Omental fat pad (tissue), 4 donors: ENCODE measurements at places on chromosomes 5 and 9.
A peak's percentile ranks its signal among the peaks of the same experiment; 100 is the strongest.

- DNase-seq = no peak
Measured at GRCh38 chr5:57718155-57718554, 235.5 kb upstream of the ACTBL2 start.

DNA sequence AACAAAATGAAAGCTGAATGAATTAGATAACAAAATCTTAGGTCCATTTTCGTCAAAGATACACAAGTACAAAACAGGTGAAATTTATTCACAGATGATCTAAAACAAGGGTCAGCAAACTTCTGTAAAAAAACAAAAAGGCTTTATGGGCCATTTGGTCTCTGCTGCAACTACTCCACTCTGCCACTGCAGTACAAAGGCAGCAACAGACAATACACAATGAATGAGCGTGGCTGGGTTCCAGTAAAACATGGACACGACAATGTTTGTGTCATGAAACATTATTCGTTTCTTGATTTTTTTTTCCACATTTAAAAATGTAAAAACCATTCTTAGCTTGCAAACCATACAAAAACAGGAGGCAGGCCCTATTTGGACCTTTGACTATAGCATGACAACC lies 71.9 kb downstream of the ECPAS start:
- no peak for DNase-seq

GRCh38 chr9:10855847-10856246 lies 243.0 kb upstream of the PTPRD start:
- no peak for DNase-seq

- DNase-seq = no peak
Measured at GRCh38 chr5:96388176-96388575, 44.9 kb downstream of the PCSK1 start.

GRCh38 chr5:42337607-42338006 lies 85.6 kb upstream of the GHR start:
- DNase-seq = no peak

DNA sequence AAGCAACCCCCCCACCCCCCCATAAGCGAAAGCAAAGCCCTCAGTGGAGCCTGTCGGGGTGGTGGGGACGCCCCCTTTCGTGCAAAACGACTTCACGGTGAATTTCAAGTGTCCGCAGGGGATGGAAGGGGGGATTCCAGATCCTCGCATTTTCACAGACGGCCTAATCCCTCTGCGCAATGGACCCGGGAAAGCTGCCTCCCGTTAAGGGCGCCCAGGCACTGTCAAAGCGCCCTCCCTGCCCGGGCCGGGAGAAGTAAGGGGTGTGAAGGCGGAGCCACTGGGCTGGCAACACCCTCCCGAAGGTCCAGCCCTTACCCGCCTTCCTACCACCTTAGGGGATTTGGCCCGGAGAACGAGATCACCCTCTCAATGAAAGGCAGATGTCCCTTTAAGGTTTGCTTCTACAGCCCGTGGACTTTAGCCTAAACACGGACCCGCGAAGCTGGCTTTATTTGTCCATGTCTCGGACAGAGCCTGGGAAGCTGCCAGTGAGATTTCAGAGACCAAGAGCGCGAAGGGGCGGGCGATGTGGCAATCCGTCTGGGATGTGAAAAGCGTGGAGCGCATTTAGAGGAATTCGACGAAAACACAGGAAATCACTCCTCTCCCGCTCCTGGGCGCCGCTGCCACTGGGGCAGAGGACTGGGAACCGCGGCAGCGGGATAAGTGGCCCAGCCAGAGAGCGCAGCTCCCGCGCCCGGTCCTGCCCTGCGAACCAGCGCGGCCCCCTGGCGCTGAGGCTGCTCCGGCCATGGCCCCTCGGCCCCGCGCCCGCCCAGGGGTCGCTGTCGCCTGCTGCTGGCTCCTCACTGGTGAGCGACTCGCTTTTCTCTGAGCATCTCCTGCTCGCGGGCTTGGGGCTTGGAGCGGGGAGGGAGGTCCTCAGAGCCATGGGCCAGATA lies at the start of the genes ITGA1 and PELO:
Gene ITGA1, plus strand, starts transcription at position 317 of the 905 bp plus-strand sequence. Its CDS starts 438 bp downstream, at position 755.
Gene PELO, plus strand, starts transcription at position 317 of the 905 bp plus-strand sequence. CDS start 12,479 bp downstream, outside the sequence.
- peak; percentile 52 for DNase-seq

- no peak for DNase-seq
Measured at GRCh38 chr5:148791334-148791667, 35.1 kb upstream of the ADRB2 start.

GRCh38 chr9:136955943-136956335 lies 3.9 kb downstream of the LCN12 start:
- DNase-seq = no peak

- no peak for DNase-seq
Measured at GRCh38 chr9:96163161-96163560, 138.8 kb downstream of the HSD17B3 start.

GRCh38 chr9:33032292-33032691 lies 7.2 kb downstream of the DNAJA1 start:
- DNase-seq = no peak

GRCh38 chr5:278646-279045 lies 7.2 kb downstream of the PDCD6 start:
- no peak for DNase-seq

GRCh38 chr9:86470326-86470725 lies 116.1 kb upstream of the TUT7 start:
- DNase-seq = no peak

- no peak for DNase-seq
Measured at GRCh38 chr9:27851858-27852257, 278.6 kb upstream of the C9orf72 start.

GRCh38 chr5:56673171-56673570 lies 142.2 kb upstream of the MAP3K1 start:
- no peak for DNase-seq

GRCh38 chr9:129823542-129823934 lies 398 bp downstream of the TOR1A start:
- no peak for DNase-seq

- DNase-seq = no peak
Measured at GRCh38 chr5:93800988-93801811, 59.8 kb upstream of the POU5F2 start.

DNA sequence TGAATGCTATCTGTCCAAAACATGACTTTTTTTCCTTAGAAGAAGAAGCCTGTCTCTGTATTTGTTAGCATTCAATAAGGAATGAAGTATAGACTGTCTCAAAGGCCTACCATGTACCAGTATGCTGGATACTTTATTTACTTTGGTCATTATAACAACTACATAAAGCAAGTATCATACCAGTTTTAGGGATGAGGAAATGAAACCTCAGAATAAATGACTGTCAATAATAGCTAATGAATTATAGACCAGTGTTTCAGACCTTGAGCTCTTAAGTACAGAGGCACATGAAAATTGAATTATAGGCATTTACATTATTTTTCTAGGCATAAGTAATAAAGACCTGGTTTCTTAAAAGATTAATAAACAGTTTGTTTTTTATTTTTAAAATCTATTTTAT lies 166.4 kb upstream of the TLX3 start:
- DNase-seq = no peak
